ENCODE measurements at places on chromosomes 3 and 15.

DNA sequence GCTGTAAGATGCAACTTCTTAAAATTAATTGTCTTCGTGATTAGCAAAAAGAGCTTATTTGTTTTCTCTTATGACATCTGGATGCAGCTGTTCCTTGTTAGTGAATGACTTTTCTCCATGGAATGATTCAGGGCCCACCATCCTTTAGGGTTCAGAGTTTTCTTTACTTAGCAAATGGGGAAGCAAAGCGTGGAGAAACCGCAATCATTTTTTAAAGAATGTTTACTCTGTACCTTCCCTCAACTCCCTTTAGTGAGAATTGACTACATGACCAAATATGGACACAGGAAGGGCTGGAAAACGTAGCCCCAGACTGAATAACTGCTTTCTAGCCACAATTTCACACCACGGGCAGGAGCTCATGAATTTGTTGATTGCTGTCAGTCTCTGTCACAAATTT is 130.1 kb downstream of the EDEM1 start:
- no peak for DNase-seq

DNA sequence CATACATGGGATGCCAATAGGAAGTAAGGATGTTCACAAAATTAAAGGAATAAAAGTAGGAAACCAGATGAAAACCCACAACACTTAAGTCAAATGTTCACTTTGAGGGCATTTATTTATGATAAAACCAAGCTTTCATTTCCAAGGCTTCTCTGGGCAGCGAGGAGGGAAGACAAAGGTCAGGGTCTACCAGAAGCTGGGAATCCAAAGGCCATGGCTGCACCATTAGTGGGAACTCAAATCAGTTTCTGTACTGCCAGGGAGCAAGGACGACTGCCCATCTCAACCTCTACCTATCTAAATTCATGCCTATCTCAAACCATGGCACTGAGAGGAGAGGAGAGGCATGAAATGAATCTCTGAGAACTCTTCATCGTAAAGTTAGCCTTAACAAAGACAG is 22.6 kb downstream of the PBRM1 start:
- no peak for DNase-seq

DNA sequence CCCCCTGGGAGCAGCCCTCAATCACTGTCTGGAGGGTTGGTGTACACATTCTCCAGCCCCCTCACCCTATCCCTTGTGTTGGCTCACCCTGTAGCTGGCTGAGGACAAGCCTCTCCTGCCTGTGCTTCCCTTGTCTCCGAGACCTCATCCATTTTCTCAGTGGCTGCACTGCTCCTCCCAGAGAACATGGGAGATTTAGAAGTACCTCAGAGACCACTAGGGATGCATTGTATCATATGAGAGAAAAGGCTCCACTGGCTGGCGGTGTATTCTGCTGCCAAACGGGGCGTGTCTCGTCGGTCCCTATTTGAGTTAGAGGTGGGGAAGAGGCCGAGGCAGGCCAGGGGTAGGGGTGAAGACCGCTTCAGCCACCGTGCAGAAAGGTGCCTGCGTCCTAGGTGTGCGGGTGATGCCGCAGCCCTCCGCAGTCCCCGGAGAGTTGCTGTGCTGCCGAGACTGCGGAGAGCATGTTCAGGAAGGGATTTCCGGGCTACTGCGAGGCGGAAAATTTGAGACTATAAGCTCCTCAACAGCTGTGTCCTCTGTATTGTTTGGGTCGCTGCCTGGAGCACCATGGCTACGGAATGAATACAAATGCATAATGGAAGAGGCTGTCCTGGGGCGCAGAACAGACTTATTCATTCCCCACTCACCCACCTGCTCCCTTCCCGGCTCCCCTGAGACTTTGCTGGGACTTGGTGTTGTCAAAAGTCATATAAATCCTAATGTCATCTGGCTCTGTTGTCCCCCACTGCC is 43.8 kb downstream of the SPSB4 start:
- no peak for DNase-seq

- no peak for DNase-seq
These were observed 497 bp downstream of the PARP16 start for GRCh38 chr15:65286069-65286703.

GRCh38 chr3:116444819-116445310 is 422 bp downstream of the LSAMP start:
- no peak for DNase-seq

- no peak for DNase-seq
These were observed 9.4 kb downstream of the ATP11B start for GRCh38 chr3:182802413-182803390.

- no peak for DNase-seq
These were observed 151.2 kb downstream of the SERPINI1 start for GRCh38 chr3:167886690-167887089.
